ENCODE measurements at places on chromosomes 5 and 9.

GRCh38 chr9:136386018-136386417 lies 12.5 kb upstream of the CARD9 start:
- DNase-seq = no peak

DNA sequence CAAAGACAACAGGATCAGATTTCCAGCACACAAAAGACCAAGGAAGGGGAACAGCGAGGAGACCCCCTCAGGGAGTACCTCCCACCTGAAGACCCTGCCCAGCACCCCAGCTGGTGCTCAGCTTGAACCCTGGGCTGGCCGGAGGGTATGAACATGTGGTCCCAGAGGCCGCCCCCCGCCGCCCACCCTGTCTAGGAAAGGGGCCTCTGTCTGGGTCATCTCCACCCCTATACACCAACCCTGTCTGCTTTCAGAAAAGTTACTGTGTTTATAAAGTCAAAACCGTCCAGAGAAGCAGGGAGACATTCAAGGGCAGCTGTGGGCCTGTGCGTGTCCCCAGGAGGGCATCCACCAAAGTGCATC lies 72.2 kb downstream of the ADAMTS2 start:
- no peak for DNase-seq

DNA sequence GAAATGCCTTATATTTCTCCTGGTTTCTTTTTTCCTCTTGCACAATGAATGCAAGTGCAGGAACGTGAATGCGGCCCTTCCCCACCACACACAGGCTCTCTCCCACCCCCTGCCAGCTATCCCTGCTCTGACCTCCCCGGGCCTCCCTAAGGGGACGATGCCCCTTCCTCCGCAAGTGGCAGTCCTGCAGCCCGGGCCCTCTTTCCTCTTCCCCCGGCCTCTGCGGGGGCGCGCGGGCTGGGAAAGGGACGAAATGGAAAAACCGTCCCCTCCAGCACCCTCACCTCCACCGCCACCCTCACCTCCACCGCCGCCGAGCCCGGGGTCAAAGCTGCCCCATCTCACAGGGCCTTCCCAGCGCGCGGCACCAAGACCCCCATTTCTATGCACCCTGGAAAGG lies 44.7 kb downstream of the GAS1 start:
- no peak for DNase-seq

DNA sequence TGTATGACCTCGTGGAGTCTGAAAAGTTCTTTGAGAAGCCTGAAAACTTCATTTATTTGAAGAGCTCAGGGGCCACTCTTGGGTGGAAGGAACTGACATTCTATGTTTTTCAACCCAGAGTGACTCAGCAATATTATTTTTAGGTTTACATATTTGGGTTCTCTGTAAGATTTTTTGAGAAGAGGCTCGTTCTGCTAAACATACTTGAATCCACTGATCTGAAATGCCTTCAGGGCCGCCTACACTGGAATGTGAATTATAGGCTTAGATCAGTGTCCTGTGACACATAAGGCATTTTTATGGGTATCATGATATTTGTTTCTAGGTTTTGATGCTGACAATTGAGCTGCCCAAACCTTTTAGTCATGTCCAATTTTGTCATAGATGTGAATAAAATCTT lies 86.2 kb downstream of the PSAT1 start:
- no peak for DNase-seq

DNA sequence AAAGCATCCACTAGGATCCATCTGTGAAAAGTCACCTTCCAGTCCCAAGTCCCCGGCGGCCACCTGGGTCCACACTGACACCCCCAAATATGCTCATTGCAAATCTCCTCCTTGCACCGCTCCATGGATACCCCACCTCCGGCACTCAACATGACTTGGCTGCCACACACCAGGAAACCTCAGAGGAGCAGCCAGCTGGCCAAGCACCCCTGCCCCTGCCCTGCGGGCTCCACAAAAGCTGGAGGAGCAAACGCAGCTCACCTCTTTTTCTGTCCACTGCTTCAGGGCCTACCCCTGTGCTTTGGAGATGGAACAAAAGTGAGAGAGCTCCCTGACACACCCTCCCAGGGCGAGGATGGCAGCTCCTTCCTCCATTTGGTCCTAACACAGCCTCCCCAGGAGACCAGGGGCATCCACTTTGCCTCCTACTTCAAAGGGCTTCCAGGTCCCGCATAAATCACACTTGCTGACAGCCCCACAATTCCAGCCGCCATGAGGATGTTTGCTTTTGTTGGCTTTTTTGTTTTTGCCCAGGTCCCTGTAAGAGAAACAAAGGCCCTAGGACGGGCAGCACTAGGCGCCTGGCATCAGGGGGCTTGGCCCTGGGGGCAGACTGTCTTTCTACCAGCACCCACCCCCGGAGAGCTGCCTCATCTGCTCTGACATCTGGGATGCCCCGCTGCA lies 14.8 kb downstream of the ROR2 start:
- no peak for DNase-seq

- peak; percentile 45 for DNase-seq
Observed at GRCh38 chr9:95509851-95510708, 6.7 kb downstream of the PTCH1 start.

- no peak for DNase-seq
Observed at GRCh38 chr5:169280286-169280685, 20.7 kb downstream of the SLIT3 start.

DNA sequence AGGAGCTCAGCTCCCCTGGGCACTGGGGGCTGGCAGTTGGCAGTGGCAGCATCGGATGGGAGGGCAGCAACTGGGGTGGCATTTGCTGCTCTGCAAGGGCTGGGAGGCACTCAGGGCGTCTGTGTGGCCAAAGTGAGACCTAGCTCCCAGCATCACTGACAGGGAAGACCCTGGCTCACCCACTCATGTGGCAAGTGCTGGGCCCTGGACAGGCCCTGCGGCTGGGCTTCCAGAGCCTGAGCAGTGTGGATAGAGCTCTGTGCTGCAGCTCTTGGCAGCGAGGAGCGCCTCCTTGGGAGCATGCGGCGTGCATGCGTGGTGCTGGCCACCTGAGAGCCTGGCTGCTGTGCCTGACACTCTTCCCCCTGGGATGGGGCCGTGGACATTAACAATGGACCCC lies 10.2 kb downstream of the CEP72 start:
- no peak for DNase-seq

DNA sequence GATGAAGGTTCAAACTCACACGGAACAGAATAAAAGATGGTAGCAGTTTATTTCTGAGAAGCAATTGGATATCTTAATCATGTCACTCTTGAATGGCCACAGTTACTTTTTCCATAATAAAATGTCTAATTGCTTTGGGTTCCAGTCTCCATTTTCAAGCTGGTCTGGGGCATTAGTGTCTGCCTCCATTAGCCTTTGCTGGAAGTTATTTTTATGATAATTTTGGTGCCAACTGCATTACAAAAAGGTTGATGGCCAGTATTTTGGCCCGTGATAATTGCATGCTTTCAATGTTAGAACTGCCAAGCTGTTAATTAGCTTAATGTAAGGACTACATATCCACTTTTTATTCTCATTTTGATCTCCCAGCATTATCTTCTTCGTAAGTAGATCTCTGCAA lies 165.9 kb downstream of the SMC2 start:
- DNase-seq = no peak

DNA sequence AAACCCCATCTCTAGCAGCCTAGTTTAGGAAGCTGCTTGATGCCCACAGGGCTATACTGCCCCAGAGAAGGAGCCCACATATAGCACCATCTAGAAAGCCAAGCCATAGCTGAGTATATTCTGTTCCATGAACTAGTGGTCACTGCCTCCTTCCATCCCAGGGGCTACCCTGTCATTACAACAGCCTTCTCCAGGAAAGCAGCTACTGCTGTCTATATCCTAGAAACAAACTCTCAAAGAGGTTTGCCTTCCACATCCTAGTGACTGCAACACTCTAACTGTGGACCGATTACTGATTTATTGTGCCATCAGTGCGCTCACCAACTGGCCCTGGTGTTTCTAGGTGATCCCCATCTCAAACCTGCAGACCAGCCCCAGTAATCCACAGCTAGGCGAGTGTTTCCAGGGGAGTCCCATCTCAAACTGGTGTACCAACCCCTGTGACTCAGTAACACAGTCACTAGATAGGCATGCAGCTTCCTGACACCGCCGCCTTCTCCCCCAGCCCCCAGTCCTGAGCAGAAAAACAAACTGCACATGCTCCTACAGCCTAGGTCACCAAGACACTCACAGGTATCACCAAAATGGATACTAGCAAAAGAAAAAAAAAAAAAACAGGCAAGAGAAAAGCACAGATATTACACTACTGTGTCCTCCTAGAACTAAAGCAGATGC lies 14.8 kb downstream of the SPTLC1 start:
- DNase-seq = no peak

- DNase-seq = peak; percentile 83
Observed at GRCh38 chr5:66171349-66172344, 27.5 kb downstream of the SREK1 start.

DNA sequence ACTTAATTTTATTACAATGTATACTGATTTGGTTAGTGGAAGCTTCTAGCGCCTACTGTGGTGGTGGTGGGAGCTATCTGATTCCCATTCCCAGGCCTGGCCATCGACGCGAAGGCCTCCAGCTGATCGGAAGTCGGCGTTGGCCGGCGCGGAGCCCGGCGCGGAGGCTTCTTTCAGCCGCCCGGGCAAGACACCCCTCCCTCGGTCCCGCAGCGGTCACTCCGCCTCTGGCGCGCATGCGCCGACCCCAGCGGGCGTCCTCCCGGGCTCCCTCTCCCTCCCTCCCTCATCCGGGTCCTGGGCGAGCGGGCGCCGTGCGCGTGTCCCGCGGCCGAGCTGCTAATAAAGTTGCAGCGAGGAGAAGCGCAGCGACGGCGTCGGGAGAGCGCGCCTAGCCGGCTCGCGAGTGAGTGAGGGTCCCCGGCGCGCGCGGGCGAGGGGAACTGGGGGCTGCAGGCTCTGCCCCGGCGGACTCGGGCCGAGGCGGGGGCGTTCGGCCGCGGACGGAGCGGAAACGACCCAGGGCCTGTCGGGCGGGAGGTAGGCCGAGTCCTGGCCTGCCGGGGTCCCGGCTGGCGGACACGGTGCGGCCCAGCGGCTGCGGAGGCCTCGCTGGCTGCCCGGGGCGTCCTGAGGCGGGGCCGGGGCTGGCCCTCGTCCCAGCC lies at the start of gene SMAD5:
Gene SMAD5 (plus strand): TSS at position 289 of the 665 bp plus-strand sequence. CDS start 20,916 bp downstream, outside the sequence.
- peak; percentile 93 for DNase-seq

DNA sequence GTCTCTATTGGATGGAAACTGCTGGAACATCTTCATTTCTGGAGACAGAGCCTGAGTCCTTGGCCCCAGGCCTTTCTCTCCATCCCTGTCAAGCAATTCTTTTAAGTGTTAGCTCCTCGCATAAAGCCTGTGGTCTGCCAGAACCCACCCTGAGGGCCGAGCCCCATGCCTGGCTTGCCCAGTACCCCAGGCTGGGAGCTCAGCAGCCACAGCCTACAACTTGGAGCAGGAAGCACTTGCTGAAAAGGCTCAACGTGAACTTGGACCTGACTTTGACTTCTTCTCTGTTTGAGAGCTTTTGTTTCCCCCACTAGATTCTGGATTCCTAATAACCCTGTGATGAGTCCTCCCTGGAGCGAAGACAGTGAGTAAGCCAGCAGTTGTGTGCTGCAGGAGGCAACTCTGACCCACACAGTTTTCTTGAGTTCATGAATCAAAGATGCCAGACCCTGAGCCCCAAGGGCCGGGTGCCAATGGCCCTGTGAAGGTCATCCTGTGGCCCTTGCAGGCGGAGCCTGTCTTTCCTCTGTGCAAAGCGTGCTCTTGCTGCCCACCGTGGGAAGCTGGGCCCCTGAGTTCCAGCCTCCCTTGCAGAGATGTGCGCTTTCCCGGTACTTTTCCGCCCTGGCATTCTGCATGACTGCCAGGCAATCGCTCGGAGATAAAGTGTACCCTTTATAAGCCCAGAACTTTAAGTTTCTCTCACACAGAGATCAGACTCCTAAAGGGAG lies 64.3 kb upstream of the RUFY1 start:
- no peak for DNase-seq

DNA sequence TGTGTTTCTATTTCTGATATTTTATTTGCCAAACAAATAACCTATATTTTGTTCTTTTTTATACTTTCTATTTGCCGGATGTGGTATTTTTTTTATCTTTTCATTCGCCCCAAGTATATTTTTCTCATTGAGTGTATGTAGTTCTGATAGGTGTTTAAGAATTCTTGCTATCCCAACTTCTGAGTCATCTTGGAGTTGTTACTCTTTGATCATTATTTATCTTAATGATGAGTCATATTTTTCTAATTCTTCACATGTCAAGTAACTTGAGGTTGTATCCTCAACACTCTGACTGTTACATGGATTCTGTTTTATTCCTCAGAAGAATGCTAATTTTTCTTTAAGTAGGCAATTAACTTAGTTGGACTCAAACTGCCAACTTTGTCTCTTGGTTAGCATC lies 498.1 kb downstream of the TLE1 start:
- DNase-seq = no peak

DNA sequence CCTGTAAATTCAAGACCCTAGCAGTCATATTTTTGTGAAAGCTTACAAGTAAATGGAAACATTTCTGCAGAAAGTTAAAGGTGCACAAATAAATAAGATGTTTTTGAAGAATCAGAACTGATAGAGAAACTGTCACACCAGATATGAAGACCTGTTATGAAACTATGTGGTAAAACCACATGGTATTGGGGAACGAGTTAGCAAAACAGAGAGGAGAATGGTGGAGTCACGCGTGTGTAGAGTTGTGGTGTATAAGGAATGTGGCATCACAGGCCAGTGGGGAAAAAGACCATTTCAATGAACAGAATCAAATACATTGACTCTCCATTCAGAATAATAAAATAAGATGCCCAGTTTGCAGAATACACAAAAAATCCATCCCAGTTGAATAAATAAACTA lies 477.2 kb downstream of the ICE1 start:
- no peak for DNase-seq

GRCh38 chr9:76463211-76463610 lies 4.2 kb downstream of the GCNT1 start:
- peak; percentile 70 for DNase-seq

GRCh38 chr5:32298059-32298415 lies 14.7 kb downstream of the MTMR12 start:
- no peak for DNase-seq

GRCh38 chr5:58259685-58260152 lies 200.2 kb downstream of the PLK2 start:
- no peak for DNase-seq

- no peak for DNase-seq
Observed at GRCh38 chr5:78701795-78702410, 53.3 kb upstream of the LHFPL2 start.

Measured in NAMALWA (cell line).